ENCODE measurements at places on chromosomes 4 and X.

DNA sequence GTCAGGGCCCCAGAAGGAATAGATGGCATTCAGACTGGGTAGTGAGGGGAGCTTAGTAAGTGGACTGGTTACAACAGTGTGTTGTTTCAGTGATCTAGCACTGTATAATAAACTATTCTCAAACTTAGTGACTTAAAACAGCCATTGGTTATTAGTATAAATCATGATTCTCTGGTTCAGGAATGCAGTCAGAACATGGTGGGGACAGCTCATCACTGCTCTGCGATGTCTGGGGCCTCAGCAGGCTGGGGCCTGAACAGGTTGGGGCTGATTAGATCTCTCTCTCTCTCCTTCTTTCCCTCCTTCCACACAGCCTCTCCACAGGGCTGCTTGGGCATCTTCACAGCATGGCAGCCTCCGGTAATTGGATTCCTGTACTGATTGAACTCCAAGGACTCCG is 160.4 kb downstream of the GATB start:
- DNase-seq, result no peak

- DNase-seq, result no peak
These were observed 90.3 kb downstream of the ANTXR2 start for GRCh38 chr4:79982601-79983322.

- DNase-seq, result no peak
These were observed 40.1 kb upstream of the LRPAP1 start for GRCh38 chr4:3572363-3572762.

DNA sequence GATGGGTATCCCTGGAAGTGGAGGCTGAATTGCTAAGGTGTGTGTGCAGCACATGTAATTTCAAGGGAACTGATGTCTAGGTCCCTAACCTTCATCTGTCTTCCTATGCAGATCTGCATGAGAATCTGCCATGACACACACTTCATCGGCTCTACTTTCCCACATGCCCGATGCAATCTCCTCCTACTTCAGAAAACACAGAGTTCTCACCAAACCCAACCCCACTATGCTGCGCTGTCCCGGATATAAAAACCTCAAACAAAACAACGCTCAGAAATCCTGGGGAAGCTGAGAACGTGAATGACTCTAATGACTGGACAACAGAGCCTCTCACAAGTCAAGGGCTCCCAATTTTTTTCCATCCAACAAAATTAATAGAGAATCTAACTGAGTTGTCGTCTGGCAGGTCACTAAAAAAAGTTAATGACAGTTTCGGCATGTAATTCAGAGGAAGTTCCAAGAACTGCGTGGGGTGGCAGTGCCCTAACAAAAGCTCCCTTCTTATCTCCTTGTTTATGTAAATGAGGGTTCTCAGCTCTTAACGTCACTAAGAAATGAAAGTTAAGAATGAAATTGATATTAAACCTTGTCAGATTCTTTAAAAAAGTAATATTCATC is 39.0 kb downstream of the STX18 start:
- DNase-seq, result no peak

DNA sequence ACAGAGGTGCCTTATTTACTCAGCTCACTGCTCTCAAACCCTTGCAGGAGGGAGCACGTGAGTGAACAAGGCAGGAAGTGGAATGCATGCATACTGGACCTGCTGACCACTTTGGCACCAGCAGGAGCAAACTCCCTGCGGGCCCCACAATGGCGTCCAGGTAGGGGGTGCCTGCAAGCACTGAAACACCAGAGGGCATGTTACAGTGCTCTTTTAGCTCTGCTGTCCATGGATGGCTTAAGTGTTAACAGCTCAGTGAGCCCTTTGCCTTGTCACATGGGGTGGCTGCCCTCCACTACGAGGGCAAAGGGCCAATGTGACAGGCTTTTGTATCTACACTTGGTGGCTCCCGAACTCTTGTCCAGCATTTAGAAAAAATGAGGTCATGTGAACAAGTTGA is 199.5 kb upstream of the UGT8 start:
- no peak for DNase-seq

GRCh38 chrX:117851025-117851424 is 265.6 kb downstream of the KLHL13 start:
- no peak for DNase-seq

DNA sequence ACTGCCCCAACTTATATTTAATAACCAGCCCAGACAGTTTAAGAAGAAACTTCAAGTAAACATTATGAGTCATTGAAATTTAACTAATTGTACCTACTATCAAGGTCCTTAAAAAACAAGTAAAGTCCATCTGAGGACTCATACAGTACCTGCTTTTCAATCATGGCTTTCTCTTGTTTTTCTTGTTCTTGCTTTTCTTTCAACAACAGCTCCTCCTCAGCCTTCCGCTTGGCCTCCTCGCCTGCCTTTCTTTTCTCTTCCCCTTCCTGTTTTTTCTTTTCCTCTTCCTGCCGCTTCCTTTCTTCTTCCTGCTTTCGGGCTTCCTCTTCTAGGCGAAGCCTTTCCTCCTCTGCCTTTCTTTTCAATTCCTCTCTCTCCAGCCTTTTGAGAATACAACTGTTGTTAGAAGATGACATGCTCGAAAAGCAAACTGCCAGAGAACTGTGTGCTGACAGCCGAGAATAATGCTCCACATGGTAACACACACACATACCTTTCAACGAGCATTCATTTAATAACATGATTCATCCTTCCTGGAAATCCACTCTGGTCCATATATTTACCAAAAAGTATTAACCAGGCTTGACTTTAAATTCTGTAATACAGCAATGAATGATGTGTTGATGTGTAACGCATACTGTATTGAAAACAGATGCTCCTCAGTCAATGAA is 25.2 kb upstream of the BCLAF3 start:
- peak; percentile 38 for DNase-seq

DNA sequence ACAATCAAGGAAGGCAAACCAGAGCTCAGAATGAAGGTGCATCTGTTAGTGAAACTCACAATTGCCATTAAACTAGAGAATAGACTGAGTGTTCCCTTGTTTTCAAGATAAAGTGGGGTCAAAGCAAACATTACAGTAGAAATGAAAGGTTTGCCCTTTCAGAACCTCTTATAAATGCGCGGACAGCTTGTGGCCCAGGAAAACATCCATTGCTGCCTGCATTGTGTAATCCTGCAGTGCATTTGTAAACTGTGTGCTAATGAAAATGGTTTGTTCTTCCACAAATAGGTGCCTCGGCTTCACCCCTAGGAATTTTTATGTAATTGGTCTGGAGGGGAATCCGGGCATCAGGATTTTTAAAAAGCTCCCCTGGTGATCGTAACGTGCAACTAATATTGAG is 62.8 kb downstream of the SNX25 start:
- DNase-seq, result no peak

- peak; percentile 67 for DNase-seq
These were observed 4.2 kb downstream of the TSPAN5 start for GRCh38 chr4:98653890-98654867.

- DNase-seq, result no peak
These were observed 1865.5 kb upstream of the TENM3 start for GRCh38 chr4:180377741-180378140.
